Gastrocnemius medialis (tissue), 4 donors: ENCODE measurements at places on chromosomes 7 and 10. TPM values are rescaled to one million over a fixed set of nuclear protein-coding genes. Genes with fewer than 3 reads are reported as not detected.

DNA sequence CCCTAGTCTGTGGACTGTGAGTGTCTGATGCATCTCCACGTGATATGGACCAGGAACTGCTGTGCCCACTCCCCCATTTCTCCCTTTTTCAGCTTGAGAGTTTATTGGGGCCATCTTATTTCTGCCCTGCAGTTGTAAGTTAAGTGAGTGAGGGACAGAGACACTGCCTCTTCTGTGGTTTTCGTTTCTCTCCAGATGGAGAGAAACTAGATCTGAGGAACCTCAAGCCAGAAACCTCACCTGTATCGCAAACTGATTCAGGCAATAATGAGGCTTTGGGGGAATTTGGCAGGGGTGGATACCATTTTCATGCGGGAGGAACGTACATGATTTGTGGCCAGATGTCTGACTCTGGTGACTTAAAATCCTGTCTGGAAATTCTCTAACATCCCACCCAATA, 641.7 kb downstream of the TNS3 start:
- DNase-seq: no peak
- no peak overlapping the region for H3K4me3 ChIP-seq
- H3K36me3 ChIP-seq: no peaks in the 10 kb centered on the region
- no peaks in the 10 kb centered on the region for H3K27me3 ChIP-seq

GRCh38 chr10:14748441-14748840, 26.3 kb downstream of the FAM107B start:
- H3K27me3 ChIP-seq: no peaks in the 10 kb centered on the region
- H3K27ac ChIP-seq: no peak overlapping the region
- peak; percentile 48 for DNase-seq
- no peaks in the 10 kb centered on the region for H3K36me3 ChIP-seq
- peaks cover 4% of the 10 kb centered on the region for H3K4me1 ChIP-seq

- H3K4me3 ChIP-seq: no peak overlapping the region
- no peaks in the 10 kb centered on the region for H3K36me3 ChIP-seq
- H3K4me1 ChIP-seq: no peaks in the 10 kb centered on the region
- H3K27me3 ChIP-seq: no peaks in the 10 kb centered on the region
- DNase-seq: no peak
Measured at GRCh38 chr7:17532861-17533404, 234.5 kb downstream of the AHR start.

DNA sequence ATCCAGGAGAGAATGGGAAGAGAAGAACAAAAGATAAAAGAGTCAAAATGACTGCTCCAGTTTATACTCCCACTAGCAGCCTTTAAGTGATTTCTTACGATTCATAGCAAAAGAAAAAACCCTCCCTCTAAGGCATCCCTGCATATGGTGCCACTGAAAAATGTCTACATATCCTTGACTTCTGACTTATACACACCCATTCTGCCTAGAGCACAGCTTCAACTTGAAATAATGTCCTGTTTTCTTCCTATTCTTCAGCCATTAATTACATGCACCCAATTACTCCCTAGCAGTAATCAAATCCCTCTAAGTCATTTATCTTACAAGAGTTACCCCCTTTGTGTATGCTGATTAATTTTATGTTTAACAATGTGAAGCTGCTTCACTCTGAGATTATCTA, 393.5 kb downstream of the HTR7 start:
- no peak for DNase-seq
- no peak overlapping the region for H3K27ac ChIP-seq
- H3K36me3 ChIP-seq: no peaks in the 10 kb centered on the region
- no peaks in the 10 kb centered on the region for H3K4me1 ChIP-seq
- H3K4me3 ChIP-seq: no peak overlapping the region

DNA sequence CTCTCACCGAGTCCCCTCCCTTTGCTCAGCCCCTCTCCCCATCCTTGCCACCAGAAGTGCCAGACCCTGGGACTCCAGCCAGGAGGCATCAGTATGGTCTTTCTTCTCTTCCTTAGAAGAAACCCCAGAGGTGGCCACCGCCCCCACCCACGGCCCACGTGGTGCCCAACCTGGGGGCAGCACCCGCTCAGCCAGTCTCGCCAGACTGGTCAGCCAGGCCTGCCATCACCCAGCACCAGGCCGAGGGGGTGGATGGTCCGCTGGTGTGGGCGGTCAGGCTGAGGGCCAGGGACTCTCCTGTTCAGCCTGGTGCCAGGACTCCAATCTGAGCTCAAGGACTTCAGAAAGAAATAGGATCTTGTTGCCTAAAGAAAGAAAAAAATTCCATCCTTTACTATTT, 5.8 kb upstream of the CLDN4 start:
- H3K4me3 ChIP-seq: no peak overlapping the region
- no peak for DNase-seq
- no peak overlapping the region for H3K27ac ChIP-seq
- no peaks in the 10 kb centered on the region for H3K36me3 ChIP-seq
- no peaks in the 10 kb centered on the region for H3K27me3 ChIP-seq

DNA sequence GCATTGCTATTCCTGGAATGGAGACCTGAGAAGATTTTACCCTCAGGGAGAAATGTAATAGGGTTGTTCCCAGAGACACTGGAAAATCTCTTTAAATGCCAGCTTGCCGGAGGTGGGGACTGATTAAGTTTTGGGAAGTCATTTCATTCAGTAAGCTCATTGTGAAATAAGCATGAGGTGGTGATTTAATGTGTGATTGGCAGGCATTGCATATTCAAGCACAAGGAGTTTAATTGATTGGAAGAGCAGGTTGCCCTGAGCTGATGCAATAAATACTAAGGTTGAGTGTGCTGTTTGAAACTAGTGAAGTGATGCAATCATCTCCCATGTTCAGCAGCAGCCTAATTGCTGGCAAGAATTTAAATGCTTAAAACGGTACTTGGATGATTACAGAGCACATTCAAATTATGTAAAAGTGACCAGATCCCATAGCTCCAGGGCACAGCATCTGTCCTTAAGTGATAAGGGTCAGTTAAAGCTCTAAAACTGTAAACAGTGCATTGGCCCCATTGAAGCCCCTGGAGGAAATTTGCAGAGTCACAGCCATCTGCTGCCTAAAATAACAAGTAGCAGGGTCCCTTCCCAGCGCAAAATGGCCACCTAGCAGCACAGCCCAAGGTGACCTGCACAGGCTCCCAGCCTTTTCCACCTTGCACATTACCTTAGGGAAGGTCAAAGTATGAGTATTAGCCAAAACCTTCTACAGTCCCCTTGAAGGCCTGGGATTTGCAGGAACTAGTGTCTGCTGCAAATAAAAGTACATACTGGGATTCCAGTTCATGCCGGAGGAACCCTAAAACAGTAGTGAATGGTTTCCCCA, 92.1 kb downstream of the CCDC71L start:
- no peak overlapping the region for H3K27ac ChIP-seq
- no peaks in the 10 kb centered on the region for H3K36me3 ChIP-seq
- no peak overlapping the region for H3K4me3 ChIP-seq

DNA sequence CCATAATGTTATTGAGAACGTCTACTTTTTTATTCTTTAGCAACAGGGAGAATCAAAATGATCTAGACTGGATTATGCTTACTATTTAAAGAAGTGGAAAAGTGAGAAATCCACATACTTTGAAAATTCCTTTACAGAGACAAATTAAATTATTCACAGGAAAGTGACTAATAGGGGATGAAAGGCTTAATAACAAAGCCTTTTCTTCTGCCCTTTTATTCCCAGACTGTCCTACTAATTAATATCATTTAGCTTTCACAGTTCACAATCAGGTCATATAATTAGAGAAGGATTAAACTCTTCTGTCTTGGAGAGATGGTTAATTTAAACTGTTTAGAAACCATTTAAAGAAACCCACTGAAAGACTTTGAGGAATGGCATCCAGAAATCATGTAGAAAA, 58.8 kb downstream of the ARL4A start:
- no peaks in the 10 kb centered on the region for H3K27me3 ChIP-seq
- no peak overlapping the region for H3K4me3 ChIP-seq
- H3K27ac ChIP-seq: no peak overlapping the region
- H3K36me3 ChIP-seq: no peaks in the 10 kb centered on the region
- no peak for DNase-seq
- H3K4me1 ChIP-seq: peaks cover 7% of the 10 kb centered on the region

DNA sequence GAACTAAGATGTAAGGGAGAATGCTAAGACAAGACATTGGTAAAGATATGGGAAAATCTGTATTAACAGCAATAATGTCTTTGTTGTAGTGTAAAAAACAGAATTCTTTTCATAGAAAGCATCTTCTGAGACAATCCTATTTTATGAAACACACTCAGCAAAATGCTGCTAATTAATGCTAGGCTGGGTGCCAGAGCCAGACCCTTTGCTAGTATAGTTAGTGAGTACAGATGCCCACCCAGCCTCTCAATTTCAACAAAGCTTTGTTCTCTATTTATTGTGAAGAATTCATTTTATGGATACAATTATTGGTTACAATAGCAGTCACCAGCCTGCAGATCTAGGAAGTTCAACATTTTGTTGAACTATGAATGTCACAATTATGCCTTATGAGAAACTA, 131.0 kb downstream of the SEM1 start:
- H3K27ac ChIP-seq: no peak overlapping the region
- H3K27me3 ChIP-seq: no peaks in the 10 kb centered on the region
- DNase-seq: no peak

DNA sequence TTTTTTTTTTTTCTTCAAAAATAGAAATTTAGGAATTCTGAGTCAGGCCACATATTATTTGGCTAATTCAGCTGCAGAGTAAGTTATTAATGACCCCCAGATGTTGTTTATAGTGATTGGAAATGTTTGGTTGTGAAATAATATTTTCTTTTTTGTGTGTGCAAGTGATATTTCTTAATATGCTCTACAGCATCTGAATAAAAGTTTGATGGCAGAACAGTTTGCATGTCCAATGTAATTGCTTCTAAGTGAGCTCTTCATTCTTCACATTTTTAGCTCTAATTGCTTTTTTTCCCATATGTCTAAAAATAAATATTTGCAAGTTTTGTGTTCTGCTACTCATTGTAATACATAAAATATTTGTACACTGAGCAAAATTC, 116.0 kb downstream of the ARID5B start:
- peaks cover 51% of the 10 kb centered on the region for H3K4me1 ChIP-seq
- H3K4me3 ChIP-seq: no peak overlapping the region
- no peak for DNase-seq
- no peaks in the 10 kb centered on the region for H3K36me3 ChIP-seq

DNA sequence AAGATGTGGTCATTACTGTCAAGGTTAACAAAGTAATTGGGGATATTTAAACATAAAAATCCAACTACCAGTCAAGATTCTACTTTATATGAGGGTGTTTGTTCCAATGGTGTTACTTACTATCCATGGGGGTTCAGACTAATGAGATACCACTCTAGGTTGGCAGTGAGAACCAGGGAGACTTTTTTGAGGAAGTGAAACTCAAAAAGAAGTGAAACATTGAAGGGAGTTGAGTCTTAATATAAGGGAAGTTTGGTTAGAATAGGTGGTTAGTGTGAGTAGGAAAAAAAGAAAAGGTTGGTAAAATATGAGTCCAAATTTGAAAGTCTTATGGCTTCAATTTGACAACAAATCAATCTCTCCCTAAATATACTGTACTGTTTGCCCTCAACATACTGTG, 123.6 kb upstream of the ANK3 start:
- H3K27ac ChIP-seq: no peak overlapping the region
- no peak for DNase-seq
- H3K27me3 ChIP-seq: no peaks in the 10 kb centered on the region
- no peak overlapping the region for H3K4me3 ChIP-seq

DNA sequence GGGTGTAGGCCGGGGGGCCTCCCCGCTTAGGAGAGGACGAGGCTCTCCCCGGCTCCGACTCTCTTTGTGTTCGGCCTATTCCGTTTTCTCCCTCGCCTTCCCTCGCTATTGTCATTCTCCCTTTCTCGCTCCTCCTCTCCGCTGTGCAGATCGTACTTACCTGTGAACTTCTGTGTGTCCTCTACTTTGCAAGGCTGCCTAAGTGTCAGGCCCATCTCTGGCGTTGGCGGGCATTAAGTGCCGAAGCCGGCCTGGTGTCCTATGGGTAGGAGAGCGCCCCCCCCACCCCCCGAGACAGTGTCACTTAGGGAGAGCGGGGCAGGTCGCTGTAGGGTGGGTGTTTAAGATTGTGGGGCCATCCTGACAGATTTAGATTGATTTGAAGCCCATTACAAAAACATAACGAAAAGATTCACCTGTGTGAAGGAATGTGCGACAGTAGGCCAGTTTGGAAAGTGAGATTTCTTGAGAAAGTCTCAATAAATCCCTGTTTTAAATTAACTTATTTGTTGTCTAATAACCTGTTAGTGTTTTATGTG, 579 bp downstream of the RBM33 start:
- no peaks in the 10 kb centered on the region for H3K27me3 ChIP-seq
- H3K4me1 ChIP-seq: peaks cover 29% of the 10 kb centered on the region
- no peak for DNase-seq
- H3K4me3 ChIP-seq: peak overlapping the region; percentile 90

DNA sequence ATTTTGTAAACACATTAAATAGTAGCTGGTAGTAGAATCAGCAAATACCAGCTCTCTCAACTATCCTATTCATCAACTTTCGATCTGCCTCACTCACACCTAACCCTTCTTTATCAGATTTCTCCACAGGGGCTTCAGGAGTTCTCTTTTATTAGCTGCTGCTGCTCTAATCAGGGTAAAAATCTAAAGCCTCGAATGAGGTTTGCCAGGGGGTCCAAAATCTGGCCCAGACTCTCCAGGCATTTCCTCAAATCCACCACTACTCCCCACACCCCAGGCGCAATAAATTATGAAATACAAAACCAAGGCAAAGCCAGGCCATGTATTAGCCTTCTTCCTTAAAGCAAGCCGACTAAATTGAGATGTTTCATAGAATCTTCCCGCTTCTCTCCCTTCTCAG, 2.3 kb downstream of the RNF216 start:
- no peaks in the 10 kb centered on the region for H3K36me3 ChIP-seq
- no peaks in the 10 kb centered on the region for H3K27me3 ChIP-seq
- peak overlapping the region; percentile 7 for H3K27ac ChIP-seq
- H3K4me3 ChIP-seq: no peak overlapping the region

DNA sequence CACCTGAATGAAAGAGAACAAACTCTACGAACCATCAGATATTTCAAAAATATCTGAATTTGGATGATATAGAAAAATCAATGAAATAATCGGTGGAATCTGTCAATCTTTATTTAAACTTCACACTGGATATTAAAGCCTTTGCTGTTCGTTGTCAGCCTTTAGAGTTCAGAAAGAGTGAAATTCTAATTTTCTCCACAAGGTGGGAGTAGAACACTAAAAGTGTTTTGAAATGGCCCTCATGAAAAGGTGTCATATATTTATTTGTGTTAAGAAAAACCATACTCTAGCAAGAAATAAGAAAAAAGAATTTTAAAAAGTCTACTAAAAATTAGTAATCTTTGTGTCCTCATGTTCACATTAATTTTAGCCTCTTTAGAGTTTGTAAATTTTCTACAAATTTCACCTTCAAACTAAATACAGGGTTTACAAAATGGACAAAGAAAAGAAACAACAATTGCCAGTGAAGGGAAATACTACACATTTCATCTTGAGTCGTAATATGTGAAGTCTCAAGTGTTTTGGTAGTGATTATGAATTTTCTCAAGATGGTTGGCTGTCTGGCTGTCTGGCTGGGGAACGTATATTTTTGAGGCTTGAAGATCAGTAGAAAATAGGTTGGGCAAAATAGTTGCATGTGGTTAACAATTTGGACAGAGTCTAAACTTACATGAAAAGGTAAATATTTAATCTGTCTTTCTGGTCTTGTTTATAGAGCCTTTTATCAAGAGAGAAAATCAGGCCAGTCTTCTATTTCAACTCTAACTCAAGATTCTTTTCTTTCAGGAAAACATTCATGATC, 43.7 kb downstream of the DNAJB9 start:
- H3K27me3 ChIP-seq: no peaks in the 10 kb centered on the region
- no peak overlapping the region for H3K27ac ChIP-seq
- H3K36me3 ChIP-seq: no peaks in the 10 kb centered on the region
- H3K4me3 ChIP-seq: no peak overlapping the region
- H3K4me1 ChIP-seq: no peaks in the 10 kb centered on the region

ADARB2 gene
- total RNA-seq: 0.07 TPM

ANKRD2 gene
- total RNA-seq: 1,024 TPM

CLEC2L gene
- not detected for total RNA-seq

TMEM176B gene
- total RNA-seq: 5.8 TPM
